Hematopoietic multipotent progenitor cell (in vitro differentiated cells): ENCODE measurements at places on chromosomes 1 and 21. TPM values are rescaled to one million over a fixed set of nuclear protein-coding genes. Genes with fewer than 3 reads are reported as not detected.

The TFF2 gene
- total RNA-seq = not detected

The GART gene
- total RNA-seq = 37.7 TPM

The NECAP2 gene
- total RNA-seq = 69.5 TPM

The MINDY1 gene
- 41.7 TPM for total RNA-seq

The PBXIP1 gene
- total RNA-seq = 520 TPM

The PTPRU gene
- 0.27 TPM for total RNA-seq

The SHE gene
- total RNA-seq = 0.27 TPM

The PLA2G2D gene
- total RNA-seq = under 0.01 TPM

The OR6N1 gene
- not detected for total RNA-seq

The LCE6A gene
- total RNA-seq = not detected

The POLR3C gene
- 46.0 TPM for total RNA-seq

The DDX20 gene
- total RNA-seq = 9.4 TPM
